Erythroblast (primary cell): ENCODE measurements at places on chromosomes 4 and X.

DNA sequence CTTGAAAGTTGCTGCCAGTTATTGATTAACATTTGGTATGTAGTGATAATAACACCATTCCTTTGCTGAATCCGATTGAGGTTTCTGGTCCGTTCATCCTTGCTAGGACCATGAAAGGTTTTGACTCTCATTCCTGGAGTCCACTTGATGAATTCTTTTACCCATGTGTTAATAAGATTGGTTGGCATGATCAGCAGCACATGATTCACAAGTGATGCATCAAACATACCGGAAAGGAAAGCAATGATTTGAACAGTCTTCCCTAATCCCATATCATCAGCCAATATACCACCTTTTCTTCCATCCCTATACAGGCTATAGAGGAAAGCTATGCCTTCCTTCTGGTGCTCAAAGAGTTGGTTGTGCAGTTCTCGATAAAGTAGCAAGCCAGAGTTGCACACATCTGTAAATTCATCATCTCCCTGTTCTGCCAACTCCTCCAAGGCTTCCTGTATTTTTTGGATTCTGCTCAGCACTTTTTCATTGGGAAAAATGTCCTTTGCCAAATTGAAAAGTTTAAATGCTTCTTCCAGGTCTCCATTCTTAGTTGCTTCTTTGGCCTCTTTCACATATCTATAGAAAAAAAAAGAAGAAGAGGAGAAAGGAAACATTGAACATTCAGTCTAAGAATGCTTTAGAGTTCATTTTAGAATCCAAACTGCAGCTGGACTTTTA lies 26.7 kb downstream of the PIN4 start:
- no peak for DNase-seq

DNA sequence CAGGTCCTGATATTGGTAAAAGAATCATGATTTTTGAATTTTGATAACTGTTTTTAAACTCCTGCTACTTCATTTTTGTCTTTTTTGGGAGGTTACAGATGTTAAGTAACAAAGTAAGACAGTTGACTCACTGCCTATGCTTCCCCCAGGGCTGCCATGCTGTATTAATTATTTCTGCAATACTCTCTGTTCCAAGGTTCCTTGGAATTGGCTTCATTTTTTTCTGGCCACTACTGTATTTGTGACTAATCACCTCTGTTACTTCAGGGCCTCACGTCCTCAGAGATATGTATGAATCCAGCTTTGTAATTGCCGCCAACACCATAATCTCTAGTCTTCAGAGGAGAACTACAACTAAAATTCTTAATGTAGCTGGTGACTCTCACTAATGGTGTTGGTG lies 1729.3 kb downstream of the C4orf33 start:
- no peak for DNase-seq

DNA sequence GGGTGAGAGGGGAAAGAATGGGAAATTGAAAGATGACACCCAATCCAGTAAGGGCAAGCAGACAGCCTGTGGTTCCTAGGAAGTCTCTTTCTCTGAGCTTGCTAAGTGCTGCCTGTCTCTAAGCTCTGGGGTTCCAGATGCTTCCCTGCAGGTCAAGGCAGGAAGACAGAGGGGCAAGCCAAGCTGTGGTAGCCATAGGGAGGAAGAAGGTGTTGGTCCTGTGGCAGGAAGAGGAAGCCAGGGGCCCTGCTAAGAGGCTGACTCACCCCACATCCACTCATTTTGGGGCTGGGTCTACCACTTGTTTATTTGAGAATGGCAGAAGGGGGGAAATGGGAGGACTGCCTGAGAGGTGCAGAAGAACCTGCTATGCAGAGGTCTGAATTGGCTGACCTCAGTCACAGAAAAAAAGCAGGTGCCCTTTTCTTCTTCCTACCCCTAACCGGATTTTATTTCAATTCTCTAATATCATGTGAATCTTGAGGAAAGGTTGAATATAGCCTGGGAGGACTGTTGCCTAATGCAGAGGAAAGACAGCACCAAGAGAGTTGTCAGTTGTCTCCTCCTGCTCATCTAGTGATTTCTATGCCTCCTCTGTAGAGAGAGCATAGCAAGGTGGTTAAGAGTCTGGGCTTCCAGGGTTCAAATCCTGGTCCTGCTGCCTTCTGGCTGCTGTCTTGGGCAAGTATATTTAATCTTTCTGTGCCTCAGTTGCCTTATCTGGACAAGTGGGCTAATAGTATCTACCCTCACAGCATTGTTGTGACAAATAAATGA lies 27.4 kb downstream of the HOPX start:
- no peak for DNase-seq

GRCh38 chr4:31807036-31807435 lies 1086.9 kb downstream of the PCDH7 start:
- no peak for DNase-seq

- no peak for DNase-seq
These were observed 19.2 kb downstream of the GABRQ start for GRCh38 chrX:152656890-152657289.

DNA sequence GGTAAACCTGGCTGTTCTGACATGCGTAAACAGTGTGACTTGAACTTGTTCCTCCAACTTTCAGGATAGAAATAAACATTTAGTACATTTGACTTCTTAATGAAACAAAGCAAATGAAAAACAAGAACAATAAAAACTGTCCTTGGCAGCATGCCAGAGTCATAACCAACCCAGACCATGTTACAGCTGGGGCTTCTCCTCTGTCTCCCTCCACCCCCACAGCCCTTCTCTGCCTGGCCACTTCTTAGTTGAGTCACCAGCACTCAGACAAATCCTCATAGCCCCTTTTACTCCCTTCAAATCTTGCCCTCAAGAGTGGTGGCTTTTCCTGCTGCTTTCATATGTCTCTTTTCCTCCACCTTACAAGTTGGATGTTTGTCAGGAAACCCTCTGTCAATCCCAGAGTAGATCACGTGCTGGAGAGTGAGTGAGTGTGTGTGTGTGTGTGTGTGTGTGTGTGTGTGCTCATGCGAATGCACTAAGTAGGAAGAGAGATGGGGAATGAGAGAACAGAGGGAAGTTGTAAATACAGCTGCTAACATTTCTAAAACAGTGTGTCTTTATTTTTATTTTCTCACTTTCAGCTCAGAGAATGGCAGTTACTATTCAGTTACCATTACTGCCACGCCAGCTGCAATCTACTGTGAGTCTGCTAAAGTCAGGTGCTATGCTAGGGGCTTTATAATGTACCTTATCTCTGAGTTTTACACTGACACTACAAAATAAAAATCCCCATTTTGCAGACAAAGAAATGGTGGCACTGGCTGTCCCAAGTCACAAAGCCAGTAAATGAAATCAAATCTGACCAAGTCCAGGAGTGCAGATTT lies 15.0 kb downstream of the SCARB2 start:
- peak; percentile 30 for DNase-seq

DNA sequence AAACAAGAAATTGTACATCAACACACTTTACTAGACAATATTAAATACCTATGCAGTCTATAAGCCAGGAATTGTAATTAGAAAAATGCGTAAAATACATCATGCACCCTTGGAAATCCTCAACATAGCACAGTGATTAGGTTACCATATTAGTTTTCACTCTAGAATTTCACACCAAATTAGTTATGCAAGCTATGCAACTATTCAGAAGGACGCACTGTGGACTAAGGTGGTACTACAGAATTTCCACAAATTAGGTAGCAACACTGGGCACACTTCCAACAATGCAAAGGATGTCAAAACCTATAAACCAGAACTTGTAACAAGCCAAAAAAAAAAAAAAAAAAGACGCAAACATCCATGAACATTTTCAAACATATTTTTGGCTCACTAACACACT lies 71.1 kb upstream of the ZCCHC13 start:
- peak; percentile 32 for DNase-seq

GRCh38 chr4:19135895-19136633 lies 1114.5 kb upstream of the LCORL start:
- no peak for DNase-seq

DNA sequence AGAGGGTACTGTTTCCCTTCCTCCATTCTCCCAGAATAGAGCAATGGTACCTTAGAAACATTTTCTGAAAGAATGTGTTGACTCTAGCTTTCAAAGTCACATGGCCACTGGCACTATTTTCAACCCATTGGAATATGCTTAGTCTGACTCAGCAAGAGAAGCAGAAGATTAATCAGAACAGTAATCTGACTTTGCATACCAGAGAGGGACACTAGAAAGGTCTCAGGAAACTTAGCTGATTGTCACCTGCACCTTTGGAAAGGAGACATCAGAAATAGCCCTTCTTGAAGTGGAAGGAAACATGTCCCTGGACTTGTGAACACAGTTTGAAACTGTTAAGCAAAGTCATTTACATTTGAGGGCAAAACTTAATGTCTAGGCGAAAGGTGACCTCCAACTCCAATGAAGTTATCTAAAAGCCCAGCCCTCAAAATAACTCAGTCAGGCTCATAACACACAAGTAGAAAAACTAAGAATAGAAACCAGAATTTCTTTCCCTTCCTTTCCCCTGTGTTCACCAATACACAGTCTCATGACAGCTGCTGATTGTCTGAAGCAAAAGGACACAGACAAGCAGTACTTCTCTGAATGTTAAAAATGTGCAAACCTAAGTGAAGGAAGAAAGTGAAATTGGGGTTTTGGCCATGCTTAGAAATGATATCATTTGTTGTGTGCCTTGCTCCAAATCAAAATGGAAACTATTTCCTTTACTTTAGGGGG lies 270.8 kb downstream of the GRIA3 start:
- no peak for DNase-seq

DNA sequence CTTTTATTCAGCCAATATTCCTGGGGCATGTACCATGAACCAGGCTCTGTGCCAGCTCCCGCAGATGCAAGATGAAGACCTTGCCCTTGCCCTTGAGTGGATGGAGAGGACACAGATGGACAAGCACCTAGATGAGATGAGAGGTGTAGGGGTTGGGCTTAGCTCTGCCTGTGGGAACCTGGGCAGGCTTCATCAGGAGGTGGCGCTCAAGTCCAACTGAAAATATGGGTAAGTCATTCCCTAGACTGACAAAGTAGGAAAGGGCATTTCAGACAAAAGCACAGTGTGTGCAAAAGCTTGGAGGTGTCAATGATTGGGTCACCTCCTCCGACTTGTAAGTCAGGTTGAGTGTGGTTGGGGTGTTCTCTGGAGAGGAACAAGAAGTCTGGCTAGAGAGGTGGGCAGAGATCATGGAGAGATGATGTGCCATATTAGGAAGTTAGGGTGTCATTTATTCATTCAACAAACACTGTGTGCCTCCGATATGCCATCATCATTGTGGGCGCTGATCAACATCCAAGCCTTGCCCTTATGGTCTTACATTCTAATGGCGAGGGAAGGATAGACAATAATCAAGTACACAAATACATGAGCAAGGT lies 64.6 kb downstream of the ANAPC4 start:
- peak; percentile 24 for DNase-seq

DNA sequence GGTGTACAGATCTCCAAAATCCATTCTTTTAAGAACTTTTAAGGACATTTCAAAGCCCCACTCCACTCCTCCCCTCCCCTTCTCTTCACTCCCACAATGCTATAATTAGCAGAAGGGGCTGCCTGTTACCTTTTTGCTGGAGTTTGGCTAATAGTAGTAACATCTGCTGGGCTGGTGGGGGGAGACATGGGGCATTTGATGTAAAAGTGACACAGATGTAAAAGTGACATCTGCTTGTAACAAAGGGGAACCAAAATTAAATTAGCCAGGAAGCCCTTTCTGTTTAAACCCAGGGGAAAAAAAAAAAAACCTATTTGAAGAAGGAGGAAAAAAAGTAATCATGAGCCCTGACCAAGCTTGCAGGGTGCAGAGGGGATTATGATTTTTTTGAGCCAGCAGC lies 5.4 kb upstream of the PHOX2B start:
- DNase-seq, result no peak

- DNase-seq, result no peak
These were observed 1.7 kb upstream of the MPP1 start for GRCh38 chrX:154806837-154807501.

DNA sequence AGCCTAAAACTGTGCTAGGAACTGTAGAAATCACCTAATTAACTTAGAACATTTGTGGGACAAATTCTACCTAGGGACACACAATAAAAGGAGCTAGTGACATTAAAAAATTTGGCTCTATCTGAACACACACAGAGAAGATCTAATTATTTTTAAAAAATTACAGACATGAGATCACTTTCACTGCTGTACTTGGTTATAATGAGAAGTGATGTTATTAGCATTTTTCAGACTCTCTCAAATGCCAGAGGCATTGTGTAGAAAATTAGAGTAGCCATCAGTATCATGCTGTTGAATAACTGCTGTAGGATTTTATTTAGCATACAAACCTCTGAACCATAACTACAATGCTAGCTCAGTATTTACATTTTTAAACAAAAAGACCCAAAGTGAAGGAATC lies 109.1 kb upstream of the ANK2 start:
- DNase-seq, result no peak

DNA sequence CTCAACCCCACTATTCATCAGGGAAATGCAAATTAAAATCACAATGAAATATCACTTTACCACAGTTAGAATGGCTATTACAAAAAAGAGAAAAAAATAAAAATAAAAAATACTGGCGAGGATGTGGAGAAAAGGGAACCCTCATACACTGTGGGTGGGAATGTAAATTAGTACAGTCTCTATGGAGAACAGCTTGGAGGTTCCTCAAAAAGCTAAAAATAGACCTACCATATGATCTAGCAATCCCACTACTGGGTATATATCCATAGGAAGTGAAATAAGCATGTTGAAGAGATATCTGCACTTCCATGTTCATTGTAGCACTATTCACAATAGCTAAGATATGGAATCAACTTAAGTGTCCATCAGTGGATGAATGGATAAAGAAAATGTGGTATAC lies 50.5 kb upstream of the PAGE1 start:
- no peak for DNase-seq

GRCh38 chr4:26083987-26084386 lies 170.0 kb downstream of the SMIM20 start:
- no peak for DNase-seq

GRCh38 chr4:8221476-8221875 lies 22.4 kb downstream of the SH3TC1 start:
- DNase-seq, result no peak

DNA sequence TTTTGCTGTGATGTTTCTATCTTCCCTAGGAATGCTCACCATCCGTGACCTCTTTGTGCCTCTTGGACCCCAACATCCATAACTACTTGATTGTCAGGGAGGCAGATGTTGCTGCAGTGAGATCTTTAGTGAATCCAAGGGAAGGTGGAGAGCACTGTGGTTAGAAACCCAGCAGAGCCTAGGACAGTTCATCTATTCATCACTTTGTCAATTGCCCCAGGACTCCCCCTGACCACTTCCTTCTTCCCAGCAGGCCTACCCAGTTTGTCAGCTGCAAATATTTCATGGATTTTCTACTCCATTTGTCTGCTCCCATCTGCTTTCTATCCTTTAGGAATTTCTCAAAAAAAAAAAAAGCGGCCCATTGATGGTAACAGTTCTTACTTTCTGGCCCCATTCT lies 942.8 kb downstream of the PCDH7 start:
- DNase-seq, result no peak
